ENCODE measurements at places on chromosomes 7 and 10.

- H3K27me3 ChIP-seq: no peaks in the 10 kb centered on the region
- no peaks in the 10 kb centered on the region for H3K4me1 ChIP-seq
- H3K4me3 ChIP-seq: no peak overlapping the region
- DNase-seq: no peak
Measured at GRCh38 chr7:12436896-12437535, 33.4 kb upstream of the VWDE start.

DNA sequence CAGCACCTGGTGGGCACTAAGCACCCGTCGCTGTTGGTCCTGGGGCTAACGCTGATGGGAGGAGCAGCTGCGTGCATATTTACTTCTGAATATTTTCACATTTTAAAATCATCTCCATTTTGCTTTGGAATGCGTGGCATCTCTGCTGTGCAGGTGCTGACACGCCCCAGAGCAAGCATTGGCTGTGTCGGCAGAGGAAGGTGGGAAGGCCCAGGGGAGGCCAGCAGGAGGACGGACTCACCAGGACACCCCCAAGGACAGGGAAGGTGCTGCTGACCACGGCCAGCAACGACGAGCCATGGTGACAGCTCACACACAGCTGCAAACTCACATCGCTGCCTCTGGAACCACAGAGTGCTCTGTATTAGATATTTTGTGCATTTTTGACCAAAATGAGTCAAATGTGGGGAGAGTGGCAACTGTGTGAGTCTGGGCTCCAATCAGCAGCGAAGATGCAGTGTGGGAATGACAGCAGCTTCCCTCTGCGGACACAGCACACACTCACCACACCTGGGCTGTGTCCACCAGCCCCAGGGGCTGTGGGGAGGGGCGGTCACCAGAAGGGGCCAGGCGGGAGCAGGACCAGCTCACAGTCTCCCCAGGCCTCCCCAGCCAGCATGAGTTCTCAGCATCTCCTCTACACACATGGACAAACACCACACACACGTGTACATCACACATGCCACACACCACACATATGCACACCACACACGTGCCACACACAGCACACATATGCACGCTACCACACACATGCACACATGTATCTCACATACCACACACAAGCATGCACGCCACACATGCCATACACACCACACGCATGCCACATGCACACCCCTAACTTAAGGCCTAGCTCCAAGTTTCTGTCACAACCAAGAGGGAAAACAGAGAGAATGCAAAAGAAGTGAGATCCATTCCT lies 58.2 kb downstream of the PTPRN2 start:
- no peak overlapping the region for H3K27ac ChIP-seq
- H3K4me1 ChIP-seq: no peaks in the 10 kb centered on the region
- no peaks in the 10 kb centered on the region for H3K36me3 ChIP-seq
- H3K4me3 ChIP-seq: no peak overlapping the region

DNA sequence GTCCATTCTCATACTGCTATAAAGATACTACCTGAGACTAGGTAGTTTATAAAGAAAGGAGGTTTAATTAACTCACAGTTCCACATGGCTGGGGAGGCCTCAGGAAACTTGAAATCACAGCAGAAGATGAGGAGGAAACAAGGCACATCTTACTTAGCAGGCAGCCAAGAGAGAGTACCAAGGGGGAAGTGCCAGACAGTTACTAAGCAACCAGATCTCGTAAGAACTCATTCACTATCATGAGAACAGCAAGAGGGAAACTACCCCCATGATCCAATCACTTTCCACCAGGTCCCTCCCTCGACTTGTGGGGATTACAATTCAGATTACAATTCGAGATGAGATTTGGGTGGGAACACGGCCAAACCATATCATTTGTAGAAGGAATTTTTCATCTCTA lies 36.3 kb downstream of the NHLRC2 start:
- H3K4me3 ChIP-seq: no peak overlapping the region
- no peaks in the 10 kb centered on the region for H3K27me3 ChIP-seq
- no peak for DNase-seq
- no peaks in the 10 kb centered on the region for H3K4me1 ChIP-seq

DNA sequence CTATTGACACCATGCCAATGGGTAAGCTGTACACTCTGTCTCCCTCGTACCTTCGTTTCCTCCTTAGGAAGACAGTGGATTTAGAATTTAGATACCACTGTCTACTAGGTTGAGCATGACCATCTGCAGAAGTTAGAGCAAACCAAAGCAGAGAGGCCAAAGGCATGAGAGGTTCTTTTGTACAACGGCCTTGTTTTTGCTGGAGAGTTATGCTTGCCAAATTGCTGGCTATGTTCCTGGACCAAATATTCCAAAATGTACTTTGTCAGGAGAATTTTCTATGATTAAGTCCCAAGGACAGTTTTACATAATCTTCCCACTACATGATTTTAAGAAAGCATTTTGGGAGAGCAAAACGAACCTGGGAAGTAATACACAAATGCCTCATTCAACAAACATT lies 47.9 kb upstream of the PLCE1 start:
- no peak overlapping the region for H3K4me3 ChIP-seq
- no peaks in the 10 kb centered on the region for H3K4me1 ChIP-seq
- no peaks in the 10 kb centered on the region for H3K27me3 ChIP-seq
- no peaks in the 10 kb centered on the region for H3K36me3 ChIP-seq
- H3K27ac ChIP-seq: no peak overlapping the region

GRCh38 chr7:23349484-23350157 lies 50.5 kb downstream of the MALSU1 start:
- no peak overlapping the region for H3K27ac ChIP-seq
- DNase-seq: no peak
- H3K27me3 ChIP-seq: no peaks in the 10 kb centered on the region
- no peaks in the 10 kb centered on the region for H3K36me3 ChIP-seq
- no peak overlapping the region for H3K4me3 ChIP-seq

DNA sequence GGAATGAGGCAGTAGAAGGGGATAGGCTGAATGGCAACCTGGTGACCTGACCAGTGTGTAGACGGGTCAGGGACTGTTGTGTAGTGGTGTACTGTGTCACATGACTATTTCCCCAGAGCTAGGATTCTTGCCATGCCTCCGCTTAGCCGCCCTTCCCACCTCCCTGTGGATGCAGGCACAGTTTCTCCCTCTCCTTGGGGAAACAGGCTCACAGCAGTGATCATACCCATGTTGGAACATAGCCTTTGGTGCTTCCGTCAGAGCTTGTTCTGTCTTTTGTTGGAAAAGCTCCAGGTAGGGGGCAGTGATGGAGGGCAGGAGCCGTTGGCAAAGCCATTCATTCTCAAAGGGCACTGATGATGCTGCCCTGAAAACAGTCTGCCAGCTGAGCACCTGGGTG lies 44.3 kb downstream of the OGDH start:
- H3K36me3 ChIP-seq: peaks cover 51% of the 10 kb centered on the region
- H3K4me1 ChIP-seq: no peaks in the 10 kb centered on the region
- no peak overlapping the region for H3K4me3 ChIP-seq
- H3K27ac ChIP-seq: no peak overlapping the region
- no peaks in the 10 kb centered on the region for H3K27me3 ChIP-seq

DNA sequence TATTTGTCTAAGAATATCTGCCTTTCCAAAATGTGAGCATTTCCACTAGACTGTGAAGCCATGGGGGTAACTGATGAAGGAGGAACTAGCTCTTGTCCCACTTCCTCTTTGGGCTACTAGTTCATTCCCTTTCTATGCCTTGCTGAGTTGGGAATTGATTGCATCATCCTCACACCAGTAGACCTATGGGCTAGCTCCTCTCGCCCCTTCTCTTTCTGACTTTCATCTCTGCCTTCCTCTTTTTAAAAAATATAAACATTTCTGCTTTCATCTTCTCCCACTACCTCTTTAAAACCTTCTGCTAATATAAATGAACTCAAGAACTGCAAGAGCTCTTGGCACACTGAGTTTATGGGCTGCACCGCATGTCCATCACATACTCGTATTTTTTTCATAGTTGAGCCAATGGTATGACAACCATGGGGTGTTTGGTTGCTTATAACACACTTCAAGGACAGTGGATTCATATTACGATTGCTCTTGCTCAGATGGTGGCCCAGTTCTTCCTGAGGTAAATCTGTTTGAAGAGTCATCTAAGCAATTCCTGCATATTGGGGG lies 182.0 kb downstream of the REEP3 start:
- H3K27ac ChIP-seq: no peak overlapping the region
- H3K4me3 ChIP-seq: no peak overlapping the region
- DNase-seq: no peak
- H3K27me3 ChIP-seq: no peaks in the 10 kb centered on the region

- no peak overlapping the region for H3K27ac ChIP-seq
- no peak overlapping the region for H3K4me3 ChIP-seq
- H3K27me3 ChIP-seq: no peaks in the 10 kb centered on the region
- no peaks in the 10 kb centered on the region for H3K36me3 ChIP-seq
Measured at GRCh38 chr7:133591704-133592340, 338.9 kb downstream of the EXOC4 start.

GRCh38 chr7:135109976-135110375 lies 37.9 kb upstream of the TMEM140 start:
- H3K36me3 ChIP-seq: peaks cover 11% of the 10 kb centered on the region
- no peak overlapping the region for H3K27ac ChIP-seq
- H3K4me1 ChIP-seq: no peaks in the 10 kb centered on the region

DNA sequence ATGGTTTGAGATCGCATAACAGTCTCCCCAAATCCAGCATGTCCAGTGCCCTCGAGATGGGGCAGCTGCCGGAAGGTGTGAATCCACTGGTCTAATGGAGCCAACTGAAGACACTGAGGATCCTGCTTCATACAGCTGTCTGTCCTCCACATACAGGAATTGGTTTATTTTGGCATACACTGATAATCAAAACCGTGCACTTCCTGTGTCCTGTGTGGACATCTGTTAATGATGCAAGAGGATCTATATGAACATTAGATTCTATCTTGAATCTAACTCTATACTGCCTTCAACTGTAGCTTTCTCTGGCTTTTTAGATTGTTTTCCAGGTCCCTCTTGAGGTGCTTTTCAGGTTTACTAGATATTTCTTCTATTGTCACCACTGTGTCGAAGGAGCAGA lies 3.0 kb upstream of the JAZF1 start:
- no peaks in the 10 kb centered on the region for H3K4me1 ChIP-seq
- no peaks in the 10 kb centered on the region for H3K27me3 ChIP-seq
- no peak overlapping the region for H3K27ac ChIP-seq
- H3K4me3 ChIP-seq: no peak overlapping the region

DNA sequence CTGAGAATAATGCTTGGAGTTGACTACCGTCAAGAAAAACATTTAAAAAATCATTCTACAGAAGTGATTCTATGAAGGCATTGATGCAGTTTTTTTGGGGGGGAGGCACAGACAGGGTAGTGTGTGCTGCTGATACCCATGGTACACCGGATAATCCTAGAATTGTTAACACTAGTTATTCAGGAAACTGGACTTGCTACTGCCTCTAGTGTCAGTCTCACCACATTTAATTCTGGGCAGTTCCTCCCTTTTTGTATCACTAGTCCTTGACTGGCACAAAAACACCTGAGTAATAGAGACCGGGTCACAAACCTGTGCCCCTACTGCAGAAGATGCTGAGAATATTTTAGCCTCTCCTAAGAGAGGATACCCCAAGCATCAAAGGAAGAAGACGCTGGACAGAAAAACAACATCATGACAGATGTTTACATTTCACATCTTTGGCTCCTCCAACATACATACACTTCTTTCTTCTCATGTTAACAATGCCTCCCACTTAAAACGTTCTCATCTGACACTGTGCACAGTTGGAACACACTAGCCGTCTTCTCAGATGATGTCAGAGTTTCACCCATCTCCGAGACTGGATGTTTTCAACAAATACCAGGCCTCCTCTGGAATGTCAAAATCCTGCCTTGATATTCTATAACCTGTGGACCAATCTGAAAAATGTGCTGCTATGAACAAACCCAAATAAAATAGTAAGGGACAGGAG lies 13.1 kb upstream of the TCAF1 start:
- DNase-seq: no peak
- H3K4me1 ChIP-seq: no peaks in the 10 kb centered on the region
- no peak overlapping the region for H3K4me3 ChIP-seq
- H3K27ac ChIP-seq: no peak overlapping the region

GRCh38 chr7:146740039-146740438 lies 623.4 kb downstream of the CNTNAP2 start:
- H3K4me3 ChIP-seq: no peak overlapping the region
- no peak for DNase-seq
- H3K27me3 ChIP-seq: no peaks in the 10 kb centered on the region
- no peaks in the 10 kb centered on the region for H3K36me3 ChIP-seq
- no peak overlapping the region for H3K27ac ChIP-seq

GRCh38 chr10:117718986-117719920 lies 176.7 kb downstream of the EMX2 start:
- no peak overlapping the region for H3K4me3 ChIP-seq
- peaks cover 3% of the 10 kb centered on the region for H3K27me3 ChIP-seq
- no peaks in the 10 kb centered on the region for H3K36me3 ChIP-seq
- DNase-seq: no peak
- no peaks in the 10 kb centered on the region for H3K4me1 ChIP-seq

DNA sequence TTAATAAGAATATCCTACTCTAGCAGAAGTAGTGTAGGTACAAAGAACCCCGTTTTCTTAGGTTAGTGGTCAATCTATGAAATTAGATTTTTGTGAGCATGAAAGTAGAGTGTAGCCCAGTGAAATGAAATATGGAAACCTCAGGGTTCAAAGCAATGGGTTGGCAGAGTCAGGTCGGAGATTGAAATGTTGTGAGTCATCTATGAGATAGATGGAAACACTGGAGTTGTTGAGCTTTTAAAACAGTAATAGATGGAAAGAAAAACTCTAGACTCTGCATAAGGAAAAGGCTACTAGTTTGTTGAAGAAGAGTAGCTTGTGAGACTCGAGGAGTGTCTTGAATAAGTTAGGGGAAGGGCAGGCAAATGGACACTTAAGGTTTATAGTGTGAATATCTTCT lies 251.9 kb downstream of the EXOC4 start:
- no peaks in the 10 kb centered on the region for H3K27me3 ChIP-seq
- DNase-seq: no peak
- no peaks in the 10 kb centered on the region for H3K36me3 ChIP-seq

DNA sequence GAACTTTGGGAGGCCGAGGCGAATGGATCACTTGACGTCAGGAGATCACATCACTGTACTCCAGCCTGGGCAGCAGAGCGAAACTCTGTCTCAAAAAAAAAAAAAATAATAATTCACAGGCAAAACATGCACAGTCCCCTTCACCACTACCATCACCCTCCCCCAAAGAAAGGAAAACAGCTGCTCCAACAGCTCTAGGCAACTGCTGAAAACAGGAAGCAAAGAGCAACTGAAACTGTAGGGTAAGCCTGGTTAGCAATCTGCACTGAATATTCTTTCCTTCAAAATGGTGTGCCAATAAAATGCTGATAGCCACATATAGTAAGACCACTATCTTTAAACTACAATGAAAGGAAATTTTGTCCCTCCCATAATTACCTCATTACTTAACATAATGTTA lies 11.8 kb downstream of the NT5C2 start:
- peaks cover 16% of the 10 kb centered on the region for H3K36me3 ChIP-seq
- no peak overlapping the region for H3K4me3 ChIP-seq
- H3K27ac ChIP-seq: no peak overlapping the region
- no peak for DNase-seq
- peaks cover 2% of the 10 kb centered on the region for H3K4me1 ChIP-seq

- no peak overlapping the region for H3K27ac ChIP-seq
- H3K36me3 ChIP-seq: no peaks in the 10 kb centered on the region
- H3K27me3 ChIP-seq: no peaks in the 10 kb centered on the region
- H3K4me3 ChIP-seq: no peak overlapping the region
- DNase-seq: no peak
- H3K4me1 ChIP-seq: no peaks in the 10 kb centered on the region
Measured at GRCh38 chr10:7443036-7443435, 32.2 kb upstream of the SFMBT2 start.
